K562 (cell line): ENCODE measurements at places on chromosomes 7 and 10.

DNA sequence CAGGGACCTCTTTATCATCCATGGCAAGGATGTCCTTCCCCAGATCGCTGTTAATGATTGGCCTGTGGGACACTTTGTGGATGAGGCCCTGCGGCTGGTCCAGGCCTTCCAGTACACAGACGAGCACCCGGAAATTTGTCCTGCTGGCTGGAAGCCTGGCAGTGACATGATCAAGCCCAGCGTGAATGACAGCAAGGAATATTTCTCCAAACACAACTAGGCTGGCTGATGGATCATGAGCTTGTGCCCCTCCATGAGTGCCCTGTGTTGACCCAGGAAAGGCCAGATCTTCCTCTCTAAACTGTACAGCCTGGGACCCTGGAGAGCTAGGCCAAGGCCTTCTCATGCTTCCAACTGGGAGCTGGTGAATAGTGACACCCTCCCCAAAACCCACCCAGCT, 124.1 kb downstream of the CUL2 start:
- no peak for DNase-seq

DNA sequence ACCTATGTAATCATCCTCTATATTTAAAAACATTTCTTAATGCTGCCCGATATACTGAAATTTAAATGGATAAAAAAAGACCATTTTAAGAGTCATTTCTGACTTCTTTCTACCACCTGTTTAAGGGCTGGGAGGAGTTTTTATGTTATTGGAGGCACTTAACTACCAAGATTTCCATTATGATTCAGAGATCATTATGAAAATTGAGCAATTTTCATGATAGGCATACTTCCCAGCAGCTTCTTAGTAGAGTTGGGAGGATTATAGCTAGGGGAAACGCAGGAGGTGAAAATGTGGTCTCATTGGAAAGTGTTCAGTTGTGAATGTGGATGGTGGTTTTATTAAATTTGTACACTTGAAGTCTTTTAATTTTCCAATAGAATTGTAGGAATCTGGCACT, 28.4 kb upstream of the FAM204A start:
- no peak for DNase-seq

- no peak for DNase-seq
These were observed 147.8 kb downstream of the ARHGAP22 start for GRCh38 chr10:48456808-48457761.

DNA sequence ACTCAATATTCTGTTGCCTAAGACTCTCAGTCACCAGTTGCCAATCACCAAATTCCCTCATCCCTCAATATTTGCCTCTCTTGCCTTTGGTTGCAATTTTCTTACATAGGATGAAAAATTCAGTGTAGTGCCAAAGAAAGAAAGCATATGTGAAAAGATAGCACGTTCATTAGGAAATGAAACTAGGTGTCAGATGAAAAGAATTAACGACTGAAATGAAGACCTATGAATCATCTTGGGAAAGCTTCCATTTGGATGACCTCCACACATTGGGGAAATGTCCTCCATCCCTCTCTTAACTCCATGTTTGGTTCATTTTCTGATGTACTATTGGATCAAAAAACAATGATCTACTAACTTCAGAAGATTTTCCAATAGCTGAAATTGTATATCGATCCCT, 145.1 kb upstream of the MEOX2 start:
- DNase-seq = no peak

- no peak for DNase-seq
These were observed 7.7 kb downstream of the PON1 start for GRCh38 chr7:95316588-95316987.

- DNase-seq = no peak
These were observed 87.9 kb upstream of the RNF148 start for GRCh38 chr7:122790591-122790990.

GRCh38 chr10:132336064-132336746, 4.2 kb downstream of the LRRC27 start:
- no peak for DNase-seq

GRCh38 chr10:11871466-11871865, 48.3 kb downstream of the PROSER2 start:
- peak; percentile 33 for DNase-seq

GRCh38 chr7:47506382-47507339, 75.2 kb downstream of the TNS3 start:
- no peak for DNase-seq

GRCh38 chr7:146411975-146412374, 295.4 kb downstream of the CNTNAP2 start:
- DNase-seq = no peak

- no peak for DNase-seq
These were observed 81.7 kb upstream of the FAM20C start for GRCh38 chr7:110557-111232.

DNA sequence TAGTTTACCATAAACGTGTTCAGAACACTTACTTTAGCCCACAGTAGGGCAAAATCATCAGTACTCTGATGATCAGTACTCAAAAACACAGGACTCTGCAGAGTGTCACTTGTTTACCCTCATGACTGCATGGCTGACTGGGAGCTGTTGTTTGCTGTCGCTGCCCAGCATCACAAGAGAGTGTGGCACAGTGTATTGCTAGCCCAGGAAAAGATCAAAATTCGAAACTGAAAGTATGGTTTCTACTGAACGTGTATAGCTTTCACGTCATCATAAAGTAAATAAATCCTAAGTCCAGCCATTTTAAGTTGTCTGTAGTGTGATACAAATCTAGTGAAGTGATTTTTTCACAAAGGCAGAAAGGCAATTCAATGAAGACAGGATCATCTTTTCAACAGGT, 184.6 kb downstream of the RAMP3 start:
- no peak for DNase-seq

- DNase-seq = no peak
These were observed 1002.3 kb upstream of the KCND2 start for GRCh38 chr7:119270644-119271043.

- DNase-seq = no peak
These were observed 332.6 kb downstream of the TNS3 start for GRCh38 chr7:47249361-47249760.

GRCh38 chr7:119413314-119413805, 859.6 kb upstream of the KCND2 start:
- no peak for DNase-seq
